Kidney epithelial cell (primary cell): ENCODE measurements at places on chromosomes 1 and 21.

DNA sequence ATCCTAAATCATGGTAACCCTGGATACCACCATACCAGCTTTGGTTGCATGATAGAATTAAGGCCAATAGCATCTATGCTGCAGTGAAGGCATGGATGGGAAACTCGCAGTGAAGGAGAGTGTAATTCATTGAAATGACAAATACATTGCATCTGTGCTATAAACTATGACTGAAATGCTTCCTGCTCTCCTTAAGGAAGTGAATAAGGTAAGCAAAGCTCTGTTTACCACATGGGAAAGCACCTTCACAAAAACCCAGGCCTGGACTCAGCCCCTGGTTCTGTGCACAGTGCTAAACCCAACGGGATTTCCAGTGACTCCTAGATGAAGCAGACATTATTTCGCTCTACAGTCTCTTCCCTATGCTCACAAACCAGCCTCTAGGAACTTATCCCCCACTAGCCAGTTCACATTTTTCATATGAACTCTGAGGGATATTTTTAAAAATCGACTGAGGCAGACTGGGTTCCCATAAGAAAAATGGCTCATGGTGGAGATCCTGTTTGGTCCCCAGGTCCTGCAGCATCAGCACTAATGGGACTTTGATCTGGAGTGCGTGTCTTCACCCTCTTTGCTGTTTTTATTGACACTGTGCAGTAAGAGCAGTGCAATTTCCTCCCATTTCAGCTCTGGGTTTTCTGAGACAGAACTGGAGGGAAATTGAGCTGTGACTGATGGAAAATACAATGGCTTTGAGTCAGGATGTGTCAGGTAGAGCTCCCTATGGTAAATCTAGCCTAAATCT, 362.7 kb downstream of the SIPA1L2 start:
- no peak for DNase-seq

GRCh38 chr1:88892357-88892877, 1.1 kb upstream of the GTF2B start:
- DNase-seq = no peak

DNA sequence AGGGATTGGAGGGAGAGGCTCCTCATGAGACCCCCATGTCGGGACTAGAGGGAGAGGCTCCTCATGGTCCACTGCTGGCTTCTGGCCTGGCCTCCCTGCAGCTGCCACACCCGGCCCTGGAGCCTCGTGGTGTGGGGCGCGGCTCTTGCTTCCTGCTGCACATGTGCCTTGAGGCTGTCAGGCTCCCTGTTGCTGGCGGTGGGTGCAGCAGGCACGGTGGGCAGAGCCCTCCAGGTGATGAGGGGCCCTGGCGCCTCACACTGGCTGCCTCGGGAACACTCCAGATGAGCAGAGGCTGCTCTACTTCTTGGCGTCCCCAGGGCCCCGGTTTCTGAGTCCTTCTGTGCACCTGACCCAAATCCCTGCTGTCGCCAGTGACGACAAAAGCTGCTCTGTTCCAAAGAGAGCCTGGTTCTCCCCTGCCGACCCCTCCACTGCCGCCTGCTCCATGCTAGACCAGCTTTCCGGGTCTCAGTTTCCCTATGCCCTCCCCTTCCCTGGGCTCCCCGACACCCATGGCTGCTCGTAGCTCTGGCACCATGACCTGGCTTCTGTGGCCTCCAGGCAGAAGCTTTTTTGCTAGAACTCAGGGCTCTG, 9.7 kb upstream of the ATAD3B start:
- DNase-seq = no peak

- DNase-seq = no peak
These were observed 3.7 kb upstream of the SHISAL2A start for GRCh38 chr1:52629325-52629643.

DNA sequence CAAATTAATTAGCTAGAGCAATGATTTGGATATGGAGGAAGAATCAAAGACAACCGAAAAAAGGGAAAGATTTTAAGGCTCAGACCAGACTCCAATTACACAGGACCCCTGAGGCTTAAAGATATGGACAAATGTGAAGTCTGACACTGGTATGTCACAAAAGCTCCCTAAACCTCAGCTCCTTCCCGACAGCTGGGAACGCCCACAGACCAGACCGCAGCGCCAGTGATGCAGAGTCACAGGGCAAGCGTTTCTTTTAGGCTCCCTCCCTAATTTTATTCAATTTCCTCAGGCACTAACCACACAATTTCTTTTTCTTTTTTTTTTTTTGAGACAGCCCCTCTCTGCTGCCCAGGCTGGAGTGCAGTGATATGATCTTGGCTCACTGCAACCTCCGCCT, 40.2 kb downstream of the NID1 start:
- DNase-seq = no peak

- DNase-seq = no peak
These were observed 8.8 kb upstream of the OBSCN start for GRCh38 chr1:228198977-228199590.

DNA sequence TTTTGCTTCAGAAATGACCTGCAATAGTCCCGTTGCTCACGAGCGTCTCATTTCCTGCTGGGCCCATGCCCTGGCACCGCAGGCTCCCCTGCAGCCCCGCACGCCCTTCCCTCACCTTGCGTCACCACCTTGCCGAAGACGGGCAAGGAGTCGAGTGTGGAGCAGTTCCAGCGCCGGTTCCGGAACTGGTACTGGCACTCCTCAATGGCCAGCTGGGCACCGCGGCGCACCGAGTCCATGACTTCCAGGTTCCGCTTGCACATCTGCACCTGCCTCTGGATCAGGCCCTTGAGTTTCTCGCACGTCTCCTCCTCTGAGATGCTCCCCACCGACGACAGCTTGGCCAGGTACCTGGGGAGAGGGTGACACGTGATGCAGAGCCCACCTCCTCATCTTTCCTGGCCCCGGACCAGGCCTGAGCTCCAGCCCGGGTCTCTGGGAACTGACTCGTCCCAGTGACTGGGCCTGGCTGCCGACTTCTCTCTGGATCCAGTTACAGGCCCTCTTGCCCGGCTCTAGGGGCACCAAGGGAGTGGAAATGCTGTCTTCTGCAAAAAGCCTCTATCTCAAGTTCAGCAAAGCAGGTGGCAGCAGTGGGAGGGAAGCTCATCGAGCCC, 13.3 kb downstream of the WNT4 start:
- no peak for DNase-seq
